ENCODE measurements at places on chromosomes 2 and 18.

DNA sequence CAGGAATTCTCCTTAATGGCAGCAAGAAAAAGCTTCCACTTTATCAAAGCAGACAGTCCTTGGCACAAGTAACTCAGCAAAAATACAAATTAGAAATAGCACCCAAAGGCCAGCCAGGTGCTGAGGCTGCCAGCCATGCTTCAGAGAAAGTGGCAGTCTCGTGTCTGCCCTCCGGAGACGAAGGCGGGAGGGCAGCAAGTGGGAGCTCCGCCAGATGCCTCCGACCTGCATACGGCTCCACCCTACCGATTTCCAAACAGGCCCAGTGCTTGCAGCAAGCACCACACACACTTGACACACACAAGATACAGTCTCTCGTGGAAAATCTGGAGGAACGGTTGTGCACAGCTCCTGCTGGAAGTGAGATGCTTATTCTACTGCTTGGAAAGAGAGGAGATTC, 134.9 kb upstream of the REV1 start:
- DNase-seq, result no peak

DNA sequence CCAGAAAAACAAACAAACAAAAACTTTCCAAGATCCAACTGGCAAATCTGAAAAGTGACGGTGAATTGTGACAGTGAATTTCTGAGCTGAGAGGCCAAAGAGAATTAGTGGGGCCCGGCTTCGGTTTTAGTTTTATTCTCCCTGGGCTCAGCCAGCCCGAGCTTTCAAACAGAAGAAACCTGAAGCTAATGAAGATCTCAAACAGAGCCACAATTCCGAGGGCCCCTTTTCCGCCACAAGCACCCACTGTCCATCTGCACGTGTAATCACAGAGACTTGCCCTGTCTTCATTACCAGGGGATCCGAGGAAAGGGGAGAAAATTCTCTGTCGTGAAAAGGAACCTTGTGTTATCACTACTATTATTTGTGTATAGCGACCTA, 4.2 kb upstream of the ONECUT2 start:
- DNase-seq, result no peak

GRCh38 chr18:13932285-13933025, 17.1 kb upstream of the MC2R start:
- no peak for DNase-seq

DNA sequence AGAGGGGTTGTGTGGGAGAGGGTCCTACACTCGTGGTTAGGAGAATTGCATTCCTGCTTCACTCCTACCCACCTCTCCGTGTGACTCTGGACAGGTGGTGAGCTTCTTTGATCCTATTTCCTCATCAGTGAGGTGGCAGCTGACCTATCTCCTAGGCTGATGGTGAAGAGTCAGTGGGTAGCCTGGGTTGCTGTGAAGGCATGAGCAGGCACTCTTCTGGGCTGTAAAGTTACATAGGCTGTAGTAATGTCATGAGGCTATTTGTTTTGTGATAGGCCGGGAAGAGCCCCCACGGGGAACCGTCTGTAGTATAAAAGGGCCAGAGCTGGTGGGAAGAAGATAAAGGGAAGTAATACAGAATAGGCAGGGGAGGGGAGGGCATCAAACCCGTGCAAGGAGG, 83.8 kb downstream of the TMEM247 start:
- DNase-seq, result no peak

DNA sequence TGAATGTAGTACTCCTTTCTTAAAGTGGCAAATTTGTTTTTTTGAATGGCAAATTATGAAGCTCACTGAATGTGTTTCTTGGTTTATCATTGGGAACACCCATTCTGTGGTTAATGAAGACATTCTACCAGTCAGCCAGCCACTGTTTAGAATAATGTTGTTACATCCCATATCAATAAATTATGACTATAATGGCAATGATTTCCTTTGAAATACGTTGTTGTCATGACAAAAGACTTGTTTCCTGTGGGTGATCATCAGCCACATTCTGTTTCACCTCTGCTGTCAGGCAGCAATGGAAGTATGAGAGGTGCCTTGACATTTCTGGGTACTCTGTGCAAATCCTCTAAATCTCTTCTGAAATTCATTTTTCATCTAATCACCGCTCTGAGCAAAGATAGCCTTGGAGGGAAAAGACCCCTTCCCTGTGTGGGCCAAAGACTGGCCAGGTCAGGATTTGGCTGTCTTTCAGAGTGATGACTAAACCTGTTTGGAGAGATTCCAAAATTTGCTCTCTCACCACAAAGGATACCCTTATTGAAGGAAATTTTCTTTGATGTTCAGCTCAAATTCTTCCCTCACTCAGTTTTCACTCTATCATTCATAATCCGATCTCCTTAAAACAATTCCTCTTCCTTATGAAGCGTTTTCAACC, 869.2 kb downstream of the BCL11A start:
- no peak for DNase-seq

GRCh38 chr2:9167718-9168657, 38.6 kb upstream of the ASAP2 start:
- DNase-seq, result no peak

- no peak for DNase-seq
Measured at GRCh38 chr2:126436411-126436810, 219.5 kb upstream of the GYPC start.

- DNase-seq, result no peak
Measured at GRCh38 chr2:125259451-125259850, 1234.4 kb downstream of the CNTNAP5 start.

- DNase-seq, result no peak
Measured at GRCh38 chr2:136054856-136055255, 63.1 kb downstream of the CXCR4 start.

DNA sequence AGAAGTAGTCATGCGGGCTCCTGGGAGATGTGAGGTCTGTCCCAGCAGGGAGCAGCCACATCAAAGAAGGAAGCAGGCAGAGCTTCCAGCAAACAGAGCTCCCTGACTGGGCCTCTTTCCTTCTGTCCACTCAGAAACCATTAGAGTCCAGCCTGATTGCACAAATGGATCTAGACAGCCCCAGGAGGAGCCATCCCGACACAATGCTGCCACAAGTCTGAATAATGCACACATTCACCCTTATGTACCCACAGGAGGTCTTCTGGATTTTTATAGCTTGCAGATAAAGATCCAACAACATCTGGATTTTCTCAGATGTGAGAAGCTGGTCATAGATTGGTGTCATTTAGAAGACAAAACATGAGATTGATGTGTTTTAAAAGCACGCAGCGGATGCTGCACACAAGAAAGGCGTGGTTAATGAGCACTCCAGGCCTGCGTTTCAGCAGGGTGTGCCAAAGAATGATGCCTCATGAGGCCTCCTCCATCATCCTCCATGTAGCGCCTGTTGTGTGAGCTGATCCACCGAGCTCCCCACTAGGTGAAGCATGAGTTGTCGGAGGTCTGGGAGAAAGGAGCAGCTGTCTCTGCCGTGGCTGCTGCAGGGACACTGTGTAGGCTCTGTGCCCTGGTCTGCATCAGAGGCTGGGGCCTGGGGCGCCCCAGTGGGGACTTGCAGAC, 60.6 kb downstream of the MTCL1 start:
- DNase-seq, result no peak

DNA sequence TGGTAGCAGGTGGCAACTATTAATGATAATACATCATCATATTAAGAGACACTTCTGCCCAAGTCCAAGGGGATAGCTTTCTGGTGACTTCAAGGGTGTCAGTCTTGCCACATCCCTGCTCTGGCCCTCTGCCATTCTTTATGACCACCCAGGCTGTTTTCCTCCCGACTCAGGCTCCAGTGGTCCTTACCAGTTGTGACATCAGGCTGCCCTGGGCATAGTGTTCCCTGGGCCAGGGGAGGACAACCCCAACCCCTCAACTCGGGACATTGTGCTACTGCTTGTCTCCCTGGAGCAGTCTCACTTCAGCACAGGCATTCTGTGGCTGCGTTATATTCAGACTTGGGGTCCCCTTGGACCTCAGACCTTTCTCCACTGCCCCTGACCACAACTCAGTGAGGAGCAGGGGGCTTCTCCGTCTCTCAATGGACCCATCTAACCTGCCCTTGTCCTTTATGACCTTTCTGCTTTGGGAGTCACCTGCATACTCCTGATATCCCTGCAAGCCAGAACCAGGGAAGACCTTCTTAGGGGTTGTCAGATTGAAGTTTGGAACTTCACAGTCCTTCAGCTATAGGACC, 12.8 kb downstream of the DNAJB2 start:
- no peak for DNase-seq

- no peak for DNase-seq
Measured at GRCh38 chr18:58635891-58636290, 7.0 kb upstream of the ALPK2 start.

GRCh38 chr2:120219291-120219690, 3.9 kb downstream of the TMEM185B start:
- no peak for DNase-seq

GRCh38 chr18:26803643-26804042, 61.9 kb downstream of the AQP4 start:
- no peak for DNase-seq

- no peak for DNase-seq
Measured at GRCh38 chr18:79952456-79952995, 1.1 kb upstream of the SLC66A2 start.

DNA sequence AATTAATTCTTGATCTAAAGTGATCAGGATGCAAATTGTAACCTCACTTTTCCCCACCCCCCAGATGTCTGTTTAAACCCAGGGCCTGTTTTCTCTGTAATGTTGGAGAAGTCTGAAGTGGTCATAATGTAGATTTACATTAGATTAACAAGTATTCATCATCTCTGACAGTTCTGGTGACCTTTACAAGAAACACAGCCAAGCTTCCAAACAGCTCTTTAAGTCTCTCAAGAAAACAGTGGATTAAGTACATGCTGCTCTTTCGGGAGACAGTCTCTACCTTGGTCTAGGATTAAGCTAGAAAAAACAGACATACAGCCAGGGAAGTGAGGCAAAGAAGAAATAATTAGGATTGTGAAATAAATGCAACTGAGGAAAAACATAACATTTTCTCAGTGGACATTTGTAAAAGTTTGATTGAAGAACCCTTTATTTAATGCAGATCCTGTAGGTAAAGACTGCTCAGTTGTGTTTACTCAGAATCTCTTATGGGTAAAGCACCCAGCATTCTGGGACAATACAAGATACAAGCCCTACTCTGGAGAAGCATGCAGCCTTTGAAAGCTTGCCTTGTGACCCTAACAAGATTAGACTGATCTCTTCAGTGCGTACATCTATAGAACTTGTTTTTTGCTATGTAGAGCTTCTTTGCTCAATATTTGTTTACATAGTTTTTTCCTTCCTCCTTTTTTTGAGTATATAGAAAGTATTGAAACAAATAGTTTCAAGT, 203.9 kb downstream of the PHLPP1 start:
- DNase-seq, result no peak

- no peak for DNase-seq
Measured at GRCh38 chr2:25664965-25665307, 8.4 kb downstream of the DTNB start.

- DNase-seq, result no peak
Measured at GRCh38 chr2:28174211-28174610, 218.4 kb upstream of the FOSL2 start.

DNA sequence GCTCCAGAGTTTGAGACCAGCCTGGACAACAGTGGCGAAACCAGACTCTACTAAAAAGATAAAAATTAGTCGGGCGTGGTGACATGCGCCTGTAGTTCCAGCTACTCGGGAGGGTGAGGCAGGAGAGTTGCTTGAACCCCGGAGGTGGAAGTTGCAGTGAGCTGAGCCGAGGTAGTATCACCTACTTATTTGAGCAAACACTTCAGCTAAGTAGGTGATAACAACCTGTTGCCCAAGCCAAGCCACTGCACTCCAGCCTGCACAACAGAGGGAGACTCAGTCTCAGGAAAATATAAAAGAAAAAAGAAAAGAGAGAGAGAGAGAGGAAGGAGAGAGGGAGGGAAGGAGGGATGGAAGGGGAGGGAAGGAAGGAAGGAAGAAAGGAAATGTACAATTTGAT, 21.3 kb downstream of the FER1L5 start:
- DNase-seq, result no peak

- no peak for DNase-seq
Measured at GRCh38 chr2:75562513-75562864, 1.8 kb upstream of the EVA1A start.

GRCh38 chr18:32289483-32290075, 99.7 kb downstream of the MEP1B start:
- peak; percentile 14 for DNase-seq

GRCh38 chr2:64488050-64488974, 34.4 kb downstream of the LGALSL start:
- DNase-seq, result peak; percentile 83

GRCh38 chr18:24627644-24628315, 167.3 kb downstream of the HRH4 start:
- no peak for DNase-seq

Measured in CD4-positive, alpha-beta T cell treated with Interleukin-2 at 100 ng/mL for 4 hours (primary cell).